ENCODE measurements at places on chromosomes 12 and 14. TPM values are rescaled to one million over a fixed set of nuclear protein-coding genes. Genes with fewer than 3 reads are reported as not detected.

Gene NTF3
- 1.6 TPM for total RNA-seq

- no peak for DNase-seq
These were observed 1.9 kb downstream of the IFNG-AS1 start for GRCh38 chr12:67991158-67991557.

Gene PTPRQ
- 0.21 TPM for total RNA-seq

DNA sequence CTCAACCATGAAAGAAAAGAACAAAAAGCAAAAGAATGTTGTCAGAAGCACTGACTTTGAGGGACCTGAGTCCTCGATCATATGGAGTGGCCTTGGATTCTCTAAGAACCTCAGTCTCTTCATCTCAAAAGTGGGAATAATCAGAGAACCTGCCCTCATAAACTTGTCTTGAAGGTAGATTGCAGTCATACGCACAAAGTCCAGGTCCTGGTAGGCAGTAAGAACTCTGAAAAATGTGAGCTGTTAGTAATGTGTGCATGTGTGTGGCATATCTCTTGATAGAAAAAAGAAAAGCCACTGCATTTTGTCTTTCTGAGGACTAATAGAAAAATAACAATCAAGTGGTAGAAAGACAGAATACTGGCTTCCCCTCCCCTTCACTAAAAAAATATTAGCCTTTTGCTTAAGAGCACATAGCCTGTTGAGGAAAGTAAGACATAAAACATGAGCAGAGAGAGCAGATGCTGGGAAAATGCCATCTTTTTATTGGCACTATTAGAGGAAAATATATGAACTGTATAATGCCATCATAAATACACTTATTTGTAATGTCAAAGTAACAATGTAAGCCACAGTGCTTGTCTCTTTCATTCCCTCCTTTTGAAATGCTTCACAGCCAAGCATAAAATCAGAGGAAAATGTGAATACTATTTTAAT is 205.1 kb upstream of the TBX3 start:
- DNase-seq, result no peak

Gene LRP6
- total RNA-seq, result 77.6 TPM

Gene AMHR2
- total RNA-seq, result not detected

DNA sequence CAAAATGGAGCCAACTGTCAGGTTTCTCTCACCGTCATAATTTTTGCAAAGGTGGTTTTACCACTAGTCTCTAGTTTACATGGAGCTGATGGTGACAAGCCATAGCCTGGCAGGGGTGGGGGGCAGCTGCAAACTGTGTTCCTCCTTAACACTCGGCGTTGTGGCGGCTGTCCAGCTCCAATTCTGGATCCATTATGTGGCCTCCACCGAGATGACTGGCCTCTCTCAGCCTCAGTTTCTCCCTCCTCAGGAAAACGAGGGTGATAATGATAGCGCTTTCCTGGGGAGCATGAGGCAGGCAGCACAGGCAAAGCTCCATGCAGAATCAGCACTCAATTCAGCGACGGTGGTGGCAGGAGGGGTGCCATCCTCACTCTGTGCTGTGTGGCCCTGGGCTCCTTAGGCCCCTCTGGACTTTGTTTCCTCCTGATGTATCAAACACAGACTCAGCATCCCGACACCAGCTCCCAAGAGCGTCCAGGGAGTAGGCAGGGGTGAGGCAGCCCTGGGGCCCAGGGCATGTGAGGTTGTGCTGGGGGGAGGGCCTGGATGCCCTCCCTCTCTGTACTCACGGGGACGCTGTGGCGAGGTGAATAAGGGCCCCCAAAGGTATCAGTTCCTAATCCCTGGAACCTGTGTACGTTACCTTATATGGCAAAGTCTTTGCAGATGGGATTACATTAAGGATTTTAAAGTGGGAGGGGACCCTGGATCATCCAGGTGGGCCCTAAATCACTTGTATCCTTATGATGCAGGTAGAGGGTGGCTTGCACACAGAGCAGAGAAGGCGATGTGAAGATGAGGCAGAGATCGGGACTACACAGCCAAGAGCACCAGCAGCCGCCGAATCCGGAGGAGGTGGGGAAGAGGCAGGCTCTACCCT is 46.8 kb upstream of the EIF5 start:
- no peak for DNase-seq

- no peak for DNase-seq
These were observed 492.9 kb upstream of the TBX3 start for GRCh38 chr12:115176741-115177400.

Gene SERPINA12
- not detected for total RNA-seq

- DNase-seq, result no peak
These were observed 11.3 kb upstream of the CDKN3 start for GRCh38 chr14:54385556-54385955.

GRCh38 chr14:68666899-68667298 is 126.0 kb downstream of the ZFP36L1 start:
- no peak for DNase-seq

DNA sequence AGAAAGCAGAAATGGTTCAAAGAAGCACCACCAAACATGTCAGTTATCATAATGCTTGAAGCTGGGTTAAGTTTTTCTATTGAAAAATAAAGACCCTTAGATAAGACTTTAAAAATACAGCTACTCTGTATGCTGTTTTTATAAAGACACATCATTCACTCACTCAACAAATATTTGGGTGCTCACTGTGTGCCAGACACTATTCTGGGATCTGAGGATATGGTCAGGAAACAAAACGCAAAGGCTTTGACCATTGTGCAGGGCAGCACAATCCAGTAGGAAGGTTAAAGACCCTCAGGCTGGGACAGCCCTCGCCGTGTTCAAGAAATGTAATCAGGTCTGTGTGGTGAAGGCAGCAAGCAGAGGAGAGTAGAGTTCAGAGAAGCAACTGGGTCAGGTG is 38.0 kb upstream of the DPY19L2 start:
- DNase-seq, result no peak

Gene METAP2
- 87.9 TPM for total RNA-seq

Gene PPHLN1
- 56.8 TPM for total RNA-seq

Gene ATF7
- 21.1 TPM for total RNA-seq

Gene ORAI1
- 20.4 TPM for total RNA-seq

Gene PLA2G1B
- total RNA-seq, result not detected

Gene CHGA
- total RNA-seq, result 0.72 TPM

- no peak for DNase-seq
These were observed 23.2 kb downstream of the ITPR2 start for GRCh38 chr12:26809611-26810285.

DNA sequence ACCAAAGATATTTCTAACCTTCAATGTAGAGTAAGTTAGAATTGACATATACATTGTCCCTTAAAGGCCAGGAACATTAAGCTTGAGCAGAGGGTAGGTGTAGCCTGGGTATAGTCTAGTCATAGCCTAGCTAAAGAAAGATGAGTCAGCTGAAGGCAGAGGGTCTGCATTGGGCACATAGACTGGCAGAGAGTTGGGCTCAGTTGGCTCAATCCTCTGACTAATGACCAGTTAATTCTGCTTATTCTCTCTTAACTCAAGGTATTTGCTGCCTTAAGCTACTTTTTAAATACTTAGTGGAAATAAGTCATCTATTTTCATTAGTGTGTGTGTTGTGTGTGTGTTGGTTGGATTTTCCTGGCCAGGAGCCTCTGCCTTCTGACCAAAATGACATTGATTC is 467.1 kb downstream of the RAD51B start:
- no peak for DNase-seq

GRCh38 chr14:47596232-47596631 is 79.2 kb downstream of the MDGA2 start:
- no peak for DNase-seq

- peak; percentile 48 for DNase-seq
These were observed 14.3 kb upstream of the RIC8B start for GRCh38 chr12:106760184-106760531.

DNA sequence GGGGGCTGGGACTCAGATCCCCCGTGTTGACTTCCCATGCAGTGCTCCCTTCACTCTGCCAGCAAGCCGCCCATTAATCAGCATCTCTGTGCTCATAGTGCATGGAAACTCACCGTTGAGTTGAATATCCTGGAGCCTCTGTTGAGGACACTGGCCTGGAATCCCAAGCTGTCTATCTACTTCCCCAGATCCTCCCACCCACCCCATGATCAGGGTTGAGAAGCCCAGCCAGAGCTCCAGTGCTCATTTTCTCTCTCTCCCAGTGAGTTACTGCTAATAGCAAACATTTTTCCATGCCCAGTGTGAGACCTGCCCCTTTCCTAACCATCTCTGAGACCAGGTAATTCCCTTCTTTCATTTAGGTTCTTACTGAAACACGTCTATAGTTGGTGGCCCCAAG is 88.2 kb downstream of the SLC24A4 start:
- no peak for DNase-seq

DNA sequence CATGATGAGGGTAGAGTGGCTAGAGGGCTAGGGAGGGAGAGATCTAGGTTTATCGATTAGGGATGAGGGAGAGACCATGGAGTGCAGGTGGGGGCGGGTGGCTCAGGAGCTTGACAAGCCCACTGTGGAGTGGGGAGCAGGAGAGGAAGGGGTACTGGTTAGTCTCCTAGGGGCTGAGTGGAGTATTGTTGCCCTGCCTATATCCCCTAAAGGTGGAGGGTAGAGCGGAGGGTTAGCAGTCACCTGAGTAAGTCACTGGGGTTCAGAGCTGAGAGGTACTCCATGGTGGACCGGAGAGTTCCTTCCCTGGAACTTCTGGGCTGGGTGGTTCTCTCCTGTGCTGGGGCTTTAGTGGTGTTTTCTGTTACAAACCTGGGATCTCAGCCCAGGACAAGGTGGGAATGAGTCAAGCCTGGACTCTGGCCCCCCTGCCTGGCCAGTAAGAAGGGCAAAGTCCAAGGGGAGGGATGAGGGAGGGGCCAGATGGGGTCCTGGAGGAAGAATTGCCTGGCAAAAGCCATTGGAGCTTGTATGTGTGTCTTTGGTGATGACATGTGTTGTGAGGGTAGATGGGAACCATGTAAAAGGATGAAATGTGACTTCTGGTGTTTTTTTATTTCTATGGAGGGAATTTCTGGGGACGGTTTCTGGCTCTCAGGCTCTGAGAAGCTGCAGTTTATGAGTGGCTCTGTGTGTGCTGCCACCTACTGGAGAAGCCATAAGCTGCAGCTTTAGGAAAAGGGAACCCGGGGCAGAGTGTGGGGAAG is at the start of gene CIDEB:
Gene CIDEB (minus strand): TSS at position 403 of the 767 bp plus-strand sequence. CDS start 119 bp downstream, at position 284.
- peak; percentile 80 for DNase-seq

- no peak for DNase-seq
These were observed 891 bp downstream of the SPRYD4 start for GRCh38 chr12:56469007-56469930.

- no peak for DNase-seq
These were observed 42.2 kb upstream of the APPL2 start for GRCh38 chr12:105278043-105278697.

Gene REP15
- total RNA-seq, result 3.0 TPM

DNA sequence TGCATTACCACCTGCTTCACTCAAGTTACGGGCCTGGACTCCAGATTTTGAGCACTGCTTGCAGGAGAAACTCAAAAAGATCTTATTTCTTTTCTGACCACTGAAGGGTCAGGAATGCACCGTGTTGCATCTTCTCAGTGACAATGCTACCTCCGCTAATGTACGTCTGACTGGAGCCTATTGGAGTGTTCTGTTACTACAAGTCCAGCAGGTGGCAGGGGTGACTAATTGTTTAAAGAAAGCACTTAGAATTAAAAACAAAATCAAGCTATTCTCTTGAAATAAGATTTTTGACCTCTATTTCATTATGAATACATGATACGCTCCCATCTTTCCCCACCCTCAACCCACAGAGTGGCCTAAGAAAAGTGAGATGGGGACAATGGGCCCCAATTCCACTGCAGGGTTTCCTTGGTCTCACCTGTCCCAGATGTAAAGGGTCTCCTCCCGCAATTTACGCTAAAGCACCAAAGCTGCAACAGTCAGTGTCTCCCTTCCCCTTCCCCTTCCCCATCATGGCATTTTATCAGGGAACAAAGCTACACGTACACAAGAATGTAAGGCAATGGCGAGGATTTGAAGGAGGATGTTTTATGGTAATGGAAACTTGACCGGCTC is 2.2 kb downstream of the TBPL2 start:
- DNase-seq, result peak; percentile 69

- no peak for DNase-seq
These were observed 42.5 kb upstream of the BMP4 start for GRCh38 chr14:53999061-53999488.

Gene KLRC4
- not detected for total RNA-seq

Gene SLC41A2
- total RNA-seq, result 19.2 TPM

Gene RPS6KL1
- total RNA-seq, result 12.6 TPM

DNA sequence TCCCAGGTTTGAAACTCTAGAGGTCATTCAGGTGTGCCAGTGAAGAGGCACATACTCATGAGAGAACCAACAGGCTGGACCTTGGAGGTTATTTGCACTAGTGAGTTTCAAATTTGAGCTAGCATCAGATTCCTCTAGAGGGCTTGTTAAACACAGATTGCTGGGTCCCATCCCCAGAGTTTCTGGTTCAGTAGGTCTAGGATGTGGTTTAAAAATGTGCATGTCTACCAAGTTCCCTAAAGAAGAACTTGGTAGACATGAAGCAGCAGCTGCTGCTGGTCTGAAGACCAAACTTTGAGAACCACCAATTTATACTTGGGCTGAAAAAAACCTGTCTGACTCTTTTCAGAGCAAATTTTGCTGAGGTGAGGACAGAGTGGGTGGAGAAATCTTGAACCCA is 61.7 kb downstream of the SUSD6 start:
- no peak for DNase-seq

DNA sequence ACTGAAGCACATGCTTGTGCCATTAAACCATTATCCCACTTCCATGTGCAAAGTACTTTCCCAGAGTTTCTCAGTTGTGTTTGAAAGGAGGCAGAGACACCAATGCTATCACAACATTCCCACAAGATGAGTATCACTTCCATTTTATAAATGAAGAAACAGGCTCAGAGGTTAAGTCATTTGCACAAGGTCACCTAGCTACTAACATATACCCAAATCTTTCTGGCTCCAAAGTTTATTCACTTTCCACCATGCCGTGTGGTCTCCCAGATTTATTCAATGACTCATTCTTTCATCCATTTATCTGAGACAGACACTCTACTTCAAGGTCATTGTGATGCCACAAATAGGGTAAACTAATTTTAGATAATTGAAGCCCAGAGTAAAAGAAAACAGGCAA is 9.4 kb downstream of the ART4 start:
- no peak for DNase-seq

Gene CD4
- total RNA-seq, result 3.7 TPM

DNA sequence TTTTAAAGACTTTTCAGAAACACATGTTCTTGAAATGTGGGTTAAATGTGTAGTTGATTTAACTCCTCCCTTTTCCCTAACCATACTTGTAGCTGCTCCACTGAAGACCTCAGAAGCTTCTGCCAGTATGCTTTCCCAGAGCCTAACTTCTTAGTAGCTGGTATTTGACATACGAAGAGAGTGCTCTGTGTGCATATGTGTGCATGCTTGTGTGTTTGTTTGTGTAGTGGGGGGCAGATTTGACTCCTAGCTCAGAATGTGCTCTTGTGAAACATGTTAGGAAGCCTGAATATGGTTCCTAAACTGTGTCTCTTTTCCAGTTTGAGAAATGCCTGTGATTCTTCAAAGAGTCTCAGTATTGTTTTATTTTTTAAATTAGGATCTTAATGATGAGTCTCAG is 420.4 kb downstream of the PCNX1 start:
- no peak for DNase-seq

- DNase-seq, result no peak
These were observed 182.2 kb downstream of the KITLG start for GRCh38 chr12:88398031-88398430.
